ENCODE measurements at places on chromosomes 13 and 19.

- no peak for DNase-seq
Observed at GRCh38 chr19:41529484-41530183, 46.3 kb upstream of the CEACAM21 start.

DNA sequence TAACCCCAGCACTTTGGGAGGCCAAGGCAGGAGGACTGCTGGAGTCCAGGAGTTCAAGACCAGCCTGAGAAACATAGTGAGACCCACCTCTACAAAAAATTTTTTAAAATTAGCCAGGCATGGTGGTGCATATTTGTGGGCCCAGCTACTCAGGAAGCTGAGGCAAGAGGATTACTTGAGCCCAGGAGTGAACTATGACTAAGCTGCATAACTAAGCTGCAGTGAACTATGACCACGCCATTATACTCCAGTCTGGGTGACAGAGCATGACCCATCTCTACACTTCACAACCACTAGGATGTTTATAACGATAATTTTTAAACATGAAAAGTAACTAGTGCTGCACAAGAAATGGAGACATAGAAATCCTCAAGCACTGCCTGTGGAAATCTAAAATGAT, 352.7 kb upstream of the SGCG start:
- DNase-seq, result no peak

DNA sequence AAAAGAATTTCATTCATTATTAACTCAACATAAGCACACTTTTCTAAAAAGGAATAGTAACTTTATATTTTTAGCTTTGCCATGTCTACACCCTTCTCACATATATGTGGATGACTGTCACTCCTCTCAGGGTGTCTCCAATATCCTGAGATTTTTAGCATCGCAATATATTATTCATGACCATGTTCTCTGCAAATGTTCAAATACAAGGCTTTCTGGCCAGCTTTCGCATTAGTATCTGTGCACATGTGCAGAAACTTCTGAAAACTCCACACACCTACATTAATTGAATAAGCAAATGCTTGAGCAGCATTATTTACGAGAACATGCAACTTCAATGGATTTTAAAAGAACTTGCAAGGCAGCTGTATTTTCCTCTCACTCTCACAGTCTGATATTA, 334.8 kb downstream of the PCDH9 start:
- no peak for DNase-seq

- DNase-seq, result no peak
Observed at GRCh38 chr19:17370026-17370587, 7.0 kb downstream of the PLVAP start.

DNA sequence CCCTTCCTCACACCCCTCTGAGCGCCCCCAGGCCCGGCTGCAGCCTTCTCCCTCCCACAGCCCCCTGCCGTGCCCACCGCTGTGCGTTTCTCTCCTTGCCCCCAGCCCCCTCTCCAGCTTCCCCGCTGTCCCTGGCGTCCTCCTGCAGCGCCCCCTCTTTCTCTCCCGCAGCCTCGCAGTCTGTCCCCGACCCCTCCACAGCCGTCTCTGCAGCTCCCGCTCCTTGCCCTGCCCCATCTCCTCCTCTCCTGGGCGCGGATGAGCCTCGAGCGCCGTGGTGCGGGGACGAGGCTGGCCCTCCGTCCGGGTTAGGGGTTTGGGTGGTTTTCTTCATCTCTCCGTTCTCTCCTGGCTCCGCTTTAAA, 1.1 kb downstream of the KMT5C start:
- DNase-seq, result no peak

DNA sequence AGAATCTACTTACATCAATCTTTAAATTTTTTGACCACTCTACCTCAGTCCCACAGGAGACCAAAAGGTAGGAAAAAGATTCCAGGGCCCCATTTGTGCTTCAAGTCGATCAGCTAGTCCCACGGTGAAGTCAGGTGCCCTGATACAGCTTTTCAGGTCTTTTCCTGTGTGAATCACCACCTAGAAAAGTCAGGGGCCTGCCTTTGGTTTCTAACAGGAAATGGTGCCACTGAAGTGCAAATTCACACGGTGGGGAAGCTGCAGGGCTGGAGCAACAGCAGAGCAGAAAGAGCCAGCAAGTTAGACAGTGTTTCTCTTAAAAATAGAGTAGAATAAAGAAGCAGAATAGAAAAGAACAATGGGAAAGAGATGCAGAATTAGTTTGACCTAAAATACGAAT, 107.5 kb downstream of the KLF12 start:
- DNase-seq, result no peak

DNA sequence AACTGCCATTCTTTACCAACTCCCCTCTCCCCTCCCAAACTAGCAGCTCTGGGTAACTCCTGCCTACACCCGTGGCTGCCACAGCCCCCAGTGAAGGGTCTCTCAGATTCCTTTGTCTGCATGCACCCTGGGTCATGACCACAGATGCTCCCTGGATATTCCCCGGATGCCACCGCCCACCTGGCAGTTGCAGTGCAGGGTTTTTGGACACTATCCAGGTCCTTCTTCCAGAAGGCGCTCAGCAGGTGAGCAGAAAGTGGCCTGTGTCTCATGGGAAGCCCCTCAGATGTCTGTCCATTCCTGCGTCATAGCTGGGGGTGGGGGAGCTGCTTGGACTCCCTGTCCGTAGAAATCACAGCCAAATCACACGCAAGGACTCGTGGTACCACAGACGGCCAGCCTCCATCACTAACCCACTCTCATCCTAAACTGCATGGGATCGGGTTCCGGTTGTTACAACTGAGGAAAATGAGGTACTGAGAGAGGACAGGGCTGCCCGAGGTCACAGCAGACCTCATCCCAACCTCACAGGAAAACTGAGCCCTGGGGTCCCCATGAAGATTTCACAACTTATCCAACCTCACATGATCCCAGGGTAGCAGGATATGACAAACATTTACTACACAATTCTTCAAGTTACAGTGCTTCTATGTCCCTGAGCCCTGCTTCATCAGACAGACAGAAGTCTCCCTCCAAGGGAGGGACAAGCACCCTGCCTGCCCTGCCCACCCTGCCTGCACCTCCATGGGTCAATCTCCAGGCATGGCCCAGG, 38.6 kb downstream of the ELL start:
- DNase-seq, result no peak

DNA sequence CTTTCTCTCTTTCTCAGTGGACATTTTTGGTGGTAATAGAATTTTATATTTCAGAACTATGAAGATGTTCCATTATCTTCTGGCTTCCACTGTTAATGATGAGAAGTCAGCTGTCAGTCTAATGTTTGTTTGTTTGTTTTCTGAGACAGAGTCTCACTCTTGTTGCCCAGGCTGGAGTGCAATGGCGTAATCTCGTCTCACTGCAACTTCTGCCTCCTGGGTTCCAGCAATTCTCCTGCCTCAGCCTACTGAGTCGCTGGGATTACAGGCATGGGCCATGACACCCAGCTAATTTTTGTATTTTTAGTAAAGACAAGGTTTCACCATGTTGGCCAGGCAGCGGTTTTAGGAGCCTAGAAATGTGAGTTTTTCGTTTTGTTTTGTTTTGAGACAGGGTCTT, 4.7 kb downstream of the ZNF317 start:
- no peak for DNase-seq

DNA sequence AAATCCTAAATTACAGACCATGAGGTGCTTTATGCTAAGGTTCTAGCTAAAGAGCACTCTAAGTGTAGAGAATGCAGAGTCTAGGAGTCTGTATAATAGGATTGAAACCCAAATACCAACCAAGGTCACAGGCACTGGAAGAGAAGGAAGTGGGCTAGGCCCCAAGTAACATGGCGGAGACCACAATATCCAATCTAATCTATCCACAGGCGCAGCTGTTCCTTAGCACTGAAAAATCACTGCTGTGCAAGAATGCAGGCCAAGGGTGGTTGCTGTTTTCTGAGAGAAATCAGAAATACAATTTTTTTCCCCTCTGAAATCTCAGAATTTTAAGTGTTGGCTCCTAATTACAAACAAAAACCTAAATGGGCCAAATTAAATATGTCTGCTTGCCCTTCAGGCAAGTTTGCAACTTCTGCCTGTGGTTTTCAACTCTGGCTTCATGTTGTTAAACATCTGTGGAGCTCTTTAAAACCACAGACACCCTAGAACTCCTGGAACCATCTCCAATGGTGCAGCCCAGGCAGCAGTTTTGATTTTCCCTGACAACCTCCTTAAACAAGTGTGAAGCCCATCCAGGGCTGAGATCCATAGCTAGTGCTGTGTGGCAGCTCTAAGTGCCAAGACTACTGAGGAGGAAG, 6.1 kb downstream of the RANBP3 start:
- DNase-seq, result no peak

GRCh38 chr13:68714292-68714691, 1393.3 kb upstream of the ATXN8OS start:
- DNase-seq, result no peak

DNA sequence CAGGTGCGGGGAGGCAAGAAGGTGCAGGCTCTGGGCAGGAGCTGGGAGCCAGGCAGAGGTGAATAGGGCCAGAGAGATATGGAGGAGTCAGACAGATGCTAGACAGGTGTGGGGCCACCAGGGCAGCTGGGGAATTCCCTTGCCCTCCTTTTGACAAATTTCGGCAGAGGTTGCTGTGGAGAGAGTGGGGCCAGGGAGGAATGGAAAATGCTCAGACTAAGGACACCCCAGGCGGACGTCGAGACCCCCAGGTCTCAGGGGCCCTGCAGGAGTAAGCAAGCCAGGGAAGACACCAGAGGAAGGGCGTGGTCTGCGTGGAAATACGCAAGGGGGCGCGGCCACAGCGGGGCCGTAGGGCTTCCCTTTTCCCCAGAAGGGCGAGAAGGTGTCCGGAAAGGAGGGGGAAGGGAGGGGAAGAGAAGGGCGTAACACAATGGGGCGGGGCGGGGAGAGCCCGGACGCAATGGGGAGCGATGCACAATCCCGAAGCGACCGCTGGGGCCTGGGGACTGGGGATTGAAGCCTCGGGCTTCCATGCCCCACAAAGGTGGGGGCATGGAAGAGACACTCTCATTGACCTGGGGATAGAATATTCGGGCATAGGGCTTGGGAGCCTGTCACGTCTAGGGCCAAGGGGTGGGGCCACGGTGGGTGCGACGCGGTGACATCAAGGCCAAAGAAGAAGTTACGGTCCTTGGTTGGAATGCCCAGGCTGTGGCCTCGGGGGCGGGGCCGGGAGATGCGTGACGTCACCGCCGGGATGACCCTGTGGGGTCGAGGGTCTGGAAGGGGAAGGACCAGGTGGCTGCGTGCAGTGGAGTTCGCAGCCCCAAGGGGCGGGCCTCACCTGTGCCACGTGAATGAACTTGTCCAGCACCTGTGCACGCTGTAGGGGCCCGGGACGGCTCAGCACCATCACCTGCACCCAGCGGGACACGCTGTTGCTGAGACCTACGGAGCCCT, 8.2 kb downstream of the RASGRP4 start:
- DNase-seq, result peak; percentile 1

- no peak for DNase-seq
Observed at GRCh38 chr13:28545583-28546333, 50.8 kb upstream of the FLT1 start.

DNA sequence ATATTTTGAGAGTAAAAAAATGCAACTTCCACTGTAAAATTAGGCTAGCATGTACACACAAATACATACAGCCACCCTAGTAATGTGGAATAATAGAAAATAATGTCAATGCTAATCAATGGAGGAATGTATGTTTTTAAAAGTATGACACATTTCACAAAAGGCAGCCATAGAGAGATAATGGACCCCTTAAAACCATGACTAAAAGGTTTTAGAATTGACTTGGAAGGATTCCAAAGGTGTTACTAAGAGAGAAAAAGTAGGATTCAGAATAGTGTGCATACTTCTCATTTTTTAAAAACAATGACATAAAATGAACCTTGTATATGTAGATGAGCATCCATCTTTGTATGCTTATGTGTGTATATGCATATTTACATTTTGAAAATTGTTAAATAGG, 597.9 kb upstream of the PCDH9 start:
- no peak for DNase-seq

DNA sequence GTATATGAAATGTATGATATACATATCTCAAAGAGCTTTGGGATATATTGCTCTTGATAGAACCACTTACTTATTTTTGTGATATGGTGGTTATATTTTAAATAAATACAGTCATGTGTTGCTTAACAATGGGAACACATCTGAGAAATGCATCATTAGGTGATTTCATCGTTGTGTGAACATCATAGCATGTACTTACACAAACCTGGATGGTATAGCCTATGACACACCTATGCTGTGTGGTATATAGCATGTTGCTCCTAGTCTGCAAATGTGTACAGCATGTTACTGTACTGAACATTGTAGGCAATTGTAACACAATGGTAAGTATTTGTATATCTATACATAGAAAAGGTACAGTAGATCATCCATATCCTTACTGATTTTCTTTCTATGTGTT, 7.7 kb downstream of the RB1 start:
- DNase-seq, result no peak

DNA sequence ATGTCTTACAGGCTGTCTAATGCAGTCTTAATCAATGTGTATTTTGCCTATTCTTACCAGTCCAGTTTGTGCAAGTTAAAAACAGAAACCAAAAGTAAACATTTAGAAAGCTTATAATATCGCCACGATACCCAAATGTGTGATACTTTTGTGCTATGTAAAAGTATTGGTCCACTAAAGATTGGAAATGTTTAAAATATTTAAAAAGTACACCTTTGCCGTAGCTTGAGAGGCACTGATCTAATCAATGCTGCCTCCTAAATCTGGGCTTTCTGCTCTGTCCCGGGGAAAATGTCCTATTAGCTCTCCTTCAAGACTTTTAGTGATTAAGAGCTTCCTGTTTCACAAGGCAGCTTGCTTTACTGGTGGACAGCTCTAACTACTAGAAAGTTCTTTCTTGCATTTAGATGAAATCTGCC, 64.7 kb downstream of the DNAJC15 start:
- no peak for DNase-seq

DNA sequence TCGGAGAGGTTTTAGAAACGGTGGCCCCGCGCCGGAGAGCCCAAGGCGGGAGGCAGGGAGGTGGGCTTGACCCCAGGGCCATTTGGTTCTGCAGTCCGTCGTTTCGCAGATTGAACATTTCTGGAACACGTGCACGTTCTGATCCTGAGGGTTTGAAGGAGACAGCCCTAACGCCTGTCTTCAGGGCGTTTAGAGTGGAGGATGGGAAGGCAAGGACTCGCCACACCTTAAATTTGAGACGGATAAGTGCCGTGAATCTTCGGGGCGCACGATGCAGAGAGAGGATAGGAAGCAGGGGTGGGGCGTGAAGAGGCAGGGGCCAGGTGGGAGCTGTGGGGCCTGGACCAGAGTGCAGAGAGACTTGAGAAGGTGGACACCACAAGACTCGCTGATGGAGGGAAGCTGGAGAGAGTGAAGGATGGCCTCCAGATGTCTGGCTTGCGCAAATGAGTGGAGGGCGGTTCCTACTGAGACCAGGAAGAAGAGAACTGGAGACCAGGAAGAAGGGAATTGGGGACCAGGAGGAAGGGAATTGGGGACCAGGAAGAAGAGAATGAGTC, 804 bp upstream of the MIER2 start:
- DNase-seq, result no peak

DNA sequence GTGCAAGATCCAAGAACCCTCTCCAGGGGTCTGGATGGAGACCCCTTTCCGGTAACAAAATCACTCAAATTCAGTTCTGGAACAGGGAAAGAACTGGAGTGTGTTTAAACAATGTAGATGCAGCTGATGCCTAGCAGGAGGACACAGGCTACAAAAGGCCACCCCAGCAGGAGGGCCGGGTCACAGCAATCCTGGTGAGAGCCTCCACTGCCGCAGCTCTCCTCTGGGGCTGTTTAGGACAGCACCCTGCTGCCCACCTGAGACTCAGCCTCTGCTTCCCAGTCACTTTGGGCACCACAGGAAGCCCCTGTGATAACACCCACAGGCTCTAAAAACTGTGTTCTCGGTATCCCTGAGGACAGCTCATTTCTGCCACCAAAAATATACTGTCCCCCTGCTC, 318.7 kb upstream of the NBEA start:
- DNase-seq, result no peak

Data from NCI-H1417 treated with DMSO at 0.1 percent for 48 hours (cell line).